ENCODE measurements at places on chromosomes 7 and 10.

- DNase-seq: no peak
Observed at GRCh38 chr10:88471899-88472298, 111.2 kb downstream of the RNLS start.

GRCh38 chr10:571688-572451 is 117.6 kb downstream of the DIP2C start:
- no peak for DNase-seq

DNA sequence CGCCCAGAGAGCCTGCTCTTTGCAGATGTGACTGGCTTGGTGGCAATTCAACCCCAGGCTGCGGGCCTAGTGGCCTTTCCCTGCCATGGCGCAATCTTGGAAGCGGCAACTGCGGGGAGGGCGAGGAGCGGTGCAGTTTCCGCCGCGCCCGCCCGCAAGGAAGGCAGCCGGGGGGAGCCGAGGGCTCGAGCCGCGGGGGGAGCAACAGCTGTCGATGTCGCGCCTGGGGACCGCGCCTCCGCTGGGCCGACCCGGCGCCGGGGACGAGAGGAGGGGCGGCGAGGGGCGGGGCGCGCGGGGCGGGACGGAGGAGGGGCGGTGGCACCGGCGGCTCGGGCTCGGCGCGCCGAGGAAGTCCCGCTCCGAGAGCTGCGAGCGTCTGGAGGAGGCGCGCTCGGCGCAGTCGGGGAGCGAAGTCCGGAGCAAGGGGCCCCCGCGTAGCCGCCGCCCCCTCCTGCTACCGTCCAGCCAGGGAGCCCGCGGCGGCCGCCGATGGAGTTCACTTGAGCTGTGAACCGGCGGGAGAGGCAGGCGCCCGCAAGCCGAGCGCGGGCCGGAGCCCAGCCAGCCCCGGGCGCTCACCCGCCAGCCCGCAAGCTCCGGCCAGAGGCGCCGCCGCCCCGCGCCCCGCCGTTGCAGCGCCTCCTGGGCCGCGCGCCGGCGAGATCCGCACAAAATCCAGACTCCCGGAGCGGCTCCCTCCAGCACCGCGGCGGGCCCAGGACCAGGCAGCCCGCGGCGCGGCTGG is 438.1 kb upstream of the GALNT17 start:
- peak; percentile 81 for DNase-seq

DNA sequence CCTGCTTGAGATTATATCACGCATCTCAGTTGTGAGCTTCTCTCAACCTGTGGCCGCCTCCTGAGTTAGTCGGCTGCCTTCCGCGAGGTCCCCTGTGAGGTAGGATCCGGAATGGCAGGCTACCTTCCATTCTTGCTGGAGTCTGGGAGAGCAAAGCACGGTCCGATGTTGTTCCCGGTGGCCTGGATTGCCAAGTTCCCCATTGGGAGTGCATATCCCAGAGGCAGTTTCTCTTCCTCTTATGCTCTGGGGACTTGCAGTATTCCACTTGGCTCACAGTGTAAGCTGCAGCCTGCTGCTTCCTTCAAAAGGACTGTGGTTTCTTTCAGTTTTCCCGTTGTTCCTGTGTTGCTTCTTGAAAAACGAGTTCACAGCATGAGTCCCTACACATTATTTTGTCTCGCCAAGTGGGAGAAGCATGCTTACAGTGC is 225.4 kb upstream of the ZWINT start:
- no peak for DNase-seq
